ENCODE measurements at places on chromosomes 3 and 15.

- DNase-seq: no peak
These were observed 476.7 kb upstream of the CBLB start for GRCh38 chr3:106345353-106346027.

GRCh38 chr3:154132777-154133375 is 11.7 kb downstream of the ARHGEF26 start:
- no peak for DNase-seq

GRCh38 chr3:106191211-106191610 is 322.4 kb upstream of the CBLB start:
- no peak for DNase-seq

GRCh38 chr3:53035825-53036619 is 9.9 kb downstream of the SFMBT1 start:
- DNase-seq: no peak

- no peak for DNase-seq
These were observed 4.1 kb upstream of the GCSAM start for GRCh38 chr3:112136959-112137693.

GRCh38 chr3:98655666-98656065 is 62.3 kb upstream of the CPOX start:
- no peak for DNase-seq

GRCh38 chr3:66889750-66890494 is 108.2 kb upstream of the KBTBD8 start:
- DNase-seq: no peak

- no peak for DNase-seq
These were observed 45.5 kb downstream of the TMEM39A start for GRCh38 chr3:119417771-119418512.

DNA sequence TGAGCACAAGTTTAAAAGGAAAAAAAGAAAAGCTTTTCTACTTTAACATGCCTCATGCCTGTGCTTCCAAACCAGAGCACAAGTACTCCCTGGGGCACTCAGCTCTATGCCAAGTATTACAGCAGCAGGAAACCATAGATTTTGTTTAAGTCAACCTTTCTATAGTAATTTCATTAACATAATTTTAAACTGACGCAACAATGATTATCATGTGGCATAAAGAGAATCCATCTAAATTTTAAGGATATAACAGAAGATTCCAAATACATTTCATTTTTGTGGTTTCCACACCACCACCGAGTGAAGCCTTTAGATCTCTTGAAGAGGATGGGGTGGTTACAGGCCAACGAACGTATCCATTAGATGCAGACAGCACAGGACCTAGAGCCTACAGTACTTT is 112.1 kb downstream of the TNIK start:
- no peak for DNase-seq

- no peak for DNase-seq
These were observed 87.4 kb downstream of the SEMA6D start for GRCh38 chr15:47804733-47805132.

DNA sequence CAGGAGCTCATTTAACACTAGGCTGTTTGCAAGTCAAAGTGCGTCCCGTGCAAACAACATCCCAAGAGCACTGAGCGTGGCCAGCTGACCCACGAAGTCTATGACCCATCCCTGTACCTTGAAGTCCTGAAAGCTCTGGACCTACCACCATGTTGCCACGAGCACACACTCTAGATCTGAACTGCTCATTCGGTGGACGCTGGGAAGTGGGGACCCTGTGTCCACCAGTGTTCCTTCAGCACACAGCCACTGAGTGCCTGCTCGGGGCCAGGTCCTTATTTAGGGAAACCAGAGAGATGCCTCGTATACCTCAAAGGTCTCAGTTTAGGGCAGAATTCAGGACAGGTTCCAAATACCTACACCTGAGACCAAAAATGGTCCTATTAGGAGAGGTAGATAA is 236.9 kb downstream of the XXYLT1 start:
- DNase-seq: no peak

DNA sequence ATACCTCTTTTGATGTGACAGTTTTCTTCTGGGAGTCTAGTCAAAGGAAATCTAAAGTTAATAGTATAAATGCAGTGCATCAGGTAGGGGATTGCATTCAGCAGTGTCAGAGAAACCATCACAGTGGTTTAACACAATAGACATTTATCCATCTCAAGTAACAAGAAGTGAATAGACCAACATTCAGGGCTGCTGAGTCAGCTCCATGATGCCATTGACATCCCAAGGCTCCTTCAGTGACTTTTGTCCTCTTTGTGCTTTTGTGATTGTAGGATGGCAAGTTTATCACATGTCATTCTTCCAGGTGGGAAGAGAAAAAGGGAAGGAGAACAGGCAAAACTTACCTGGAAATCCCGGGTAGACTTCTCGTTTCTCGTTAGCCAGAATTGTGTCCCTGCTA is 158.3 kb downstream of the TMEM108 start:
- no peak for DNase-seq

DNA sequence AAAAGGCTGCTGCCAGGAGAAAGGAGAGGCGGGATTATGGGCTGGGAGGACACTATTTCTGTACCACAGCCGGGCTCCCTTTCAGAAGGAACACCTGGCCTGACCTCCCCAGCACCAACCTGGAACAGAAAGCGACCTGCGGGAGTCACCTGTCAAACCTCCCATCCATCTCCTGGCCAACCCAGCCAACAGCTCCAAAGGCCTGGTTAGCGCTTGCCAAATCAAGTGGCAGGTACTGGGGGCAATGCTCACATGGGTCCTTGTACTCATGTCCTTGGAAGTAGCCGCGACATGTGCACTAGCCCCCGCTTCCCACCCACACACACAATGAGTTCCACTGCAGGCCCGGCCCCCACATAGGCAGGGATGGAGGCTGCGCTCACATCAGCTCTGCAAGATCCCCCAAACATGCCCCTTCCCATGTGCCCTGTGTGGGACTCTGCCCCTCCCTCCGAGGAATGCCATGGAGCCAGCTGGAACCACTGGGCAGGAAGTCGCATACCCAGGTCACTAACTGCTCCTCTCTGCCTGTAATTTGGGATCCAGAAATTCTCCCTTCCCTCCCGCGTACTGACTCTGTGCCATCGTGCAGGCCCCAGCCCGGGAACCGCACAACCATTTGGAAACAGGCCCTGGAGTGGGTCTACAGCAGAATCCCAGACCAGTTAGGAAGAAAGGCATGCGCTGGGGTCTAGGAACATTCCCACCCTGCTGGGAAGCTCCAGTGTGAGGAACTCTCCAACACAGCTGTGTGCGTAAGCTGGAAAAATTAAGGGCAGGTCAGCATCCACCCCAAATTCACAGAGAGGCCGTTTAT is 98.9 kb downstream of the LRIG1 start:
- DNase-seq: no peak

- DNase-seq: no peak
These were observed 147.9 kb upstream of the DPH6 start for GRCh38 chr15:35693886-35694285.

GRCh38 chr3:104214937-104215336 is 1151.8 kb upstream of the ALCAM start:
- no peak for DNase-seq

DNA sequence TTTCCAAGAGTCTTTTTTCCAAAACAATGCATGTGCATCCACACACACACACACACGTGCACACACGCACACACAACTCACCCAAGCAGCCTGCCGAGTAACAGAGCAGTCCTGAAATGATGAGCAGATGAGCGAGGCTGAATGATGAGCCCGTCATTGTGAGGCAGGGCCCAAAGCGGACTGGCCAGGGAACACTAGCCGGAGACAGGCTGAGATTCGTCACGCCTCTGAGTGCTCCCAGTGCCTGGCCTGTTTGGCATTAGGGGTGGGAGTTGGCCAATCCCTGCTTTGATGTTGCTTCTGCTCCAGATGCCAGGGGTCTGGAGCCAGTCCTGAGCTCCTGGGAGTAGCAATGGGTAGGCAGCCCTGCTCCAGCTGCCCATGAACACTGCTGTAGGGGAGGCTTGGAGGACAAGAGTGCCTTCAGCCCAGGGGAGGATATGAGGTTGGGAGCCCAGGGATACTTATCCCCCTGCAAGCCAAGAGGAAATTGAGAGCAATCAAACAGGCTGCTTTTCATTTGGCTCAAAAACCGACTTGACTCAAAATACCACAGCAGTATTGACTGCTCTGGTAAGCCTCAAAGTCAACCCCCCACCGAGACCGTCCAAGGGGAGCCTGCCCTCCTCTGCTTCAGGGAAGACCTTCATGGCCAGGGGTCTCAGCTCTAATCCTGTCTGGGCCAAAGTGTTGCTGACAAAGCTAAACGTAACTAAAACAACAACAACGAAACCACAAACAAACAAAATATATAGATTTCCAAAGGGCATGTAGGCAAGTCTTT is 22.9 kb downstream of the COLQ start:
- DNase-seq: no peak

DNA sequence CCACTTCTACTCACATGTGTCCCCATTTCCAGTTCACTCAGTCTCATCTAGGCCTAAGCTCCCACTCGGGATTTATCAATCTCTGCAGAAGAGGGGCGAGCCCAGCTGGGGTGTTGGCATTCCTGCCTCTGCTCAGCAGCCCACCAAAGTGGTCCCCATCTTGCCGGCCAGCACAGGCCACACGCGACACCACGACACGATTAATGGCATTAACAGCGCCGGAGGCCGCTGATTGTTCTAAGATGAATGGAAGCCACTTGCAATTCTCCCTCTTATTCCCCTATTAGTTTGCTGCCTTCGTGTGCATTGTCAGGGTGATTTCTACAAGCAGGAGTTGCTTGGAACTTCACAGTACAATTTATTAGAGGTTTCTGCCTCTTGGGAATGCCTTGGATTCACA is 477.3 kb downstream of the SHQ1 start:
- DNase-seq: no peak

DNA sequence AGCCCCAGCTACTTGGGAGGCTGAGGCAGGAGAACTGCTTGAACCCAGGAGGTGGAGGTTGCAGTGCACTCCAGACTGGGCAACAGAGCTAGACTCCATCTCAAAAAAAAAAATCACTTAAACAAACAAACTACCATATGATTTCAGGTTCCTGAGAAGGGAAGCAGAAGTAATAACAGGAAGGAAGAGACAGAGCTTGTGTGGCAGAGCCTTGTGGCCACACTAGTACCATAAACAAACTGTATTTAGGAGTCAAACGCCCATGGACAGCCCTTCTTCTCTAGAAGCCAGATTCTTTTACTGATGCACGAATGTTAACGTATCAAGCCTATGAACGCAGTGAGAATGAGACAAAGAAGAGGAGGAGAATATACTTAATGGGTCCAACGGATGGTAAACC is 12.0 kb downstream of the MTMR10 start:
- DNase-seq: no peak
